ENCODE measurements at places on chromosomes 1 and 21. TPM values are rescaled to one million over a fixed set of nuclear protein-coding genes. Genes with fewer than 3 reads are reported as not detected.

- peak overlapping the region; percentile 69 for H3K4me3 ChIP-seq
- H3K4me1 ChIP-seq: peaks cover 30% of the 10 kb centered on the region
- H3K27me3 ChIP-seq: no peaks in the 10 kb centered on the region
- no peak for DNase-seq
- peaks cover 12% of the 10 kb centered on the region for H3K36me3 ChIP-seq
- H3K27ac ChIP-seq: peak overlapping the region; percentile 74
These were observed 876 bp downstream of the RAB29 start for GRCh38 chr1:205774198-205775014.

Gene PPIAL4G
- not detected for total RNA-seq

DNA sequence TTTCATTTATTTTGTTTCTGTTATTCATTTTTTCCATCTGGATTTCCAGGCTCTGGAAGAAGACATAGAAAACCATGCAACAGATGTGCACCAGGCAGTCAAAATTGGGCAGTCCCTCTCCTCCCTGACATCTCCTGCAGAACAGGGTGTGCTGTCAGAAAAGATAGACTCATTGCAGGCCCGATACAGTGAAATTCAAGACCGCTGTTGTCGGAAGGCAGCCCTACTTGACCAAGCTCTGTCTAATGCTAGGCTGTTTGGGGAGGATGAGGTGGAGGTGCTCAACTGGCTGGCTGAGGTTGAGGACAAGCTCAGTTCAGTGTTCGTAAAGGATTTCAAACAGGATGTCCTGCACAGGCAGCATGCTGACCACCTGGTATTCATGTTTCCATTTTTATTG is 63.5 kb upstream of the BMP8A start:
- no peak for DNase-seq
- no peak overlapping the region for H3K27ac ChIP-seq
- peaks cover 41% of the 10 kb centered on the region for H3K4me1 ChIP-seq
- H3K27me3 ChIP-seq: no peaks in the 10 kb centered on the region
- no peak overlapping the region for H3K4me3 ChIP-seq

GRCh38 chr1:91829293-91830153 is 56.4 kb downstream of the TGFBR3 start:
- peaks cover 75% of the 10 kb centered on the region for H3K4me1 ChIP-seq
- H3K36me3 ChIP-seq: no peaks in the 10 kb centered on the region
- peak overlapping the region; percentile 83 for H3K27ac ChIP-seq
- no peak overlapping the region for H3K4me3 ChIP-seq

DNA sequence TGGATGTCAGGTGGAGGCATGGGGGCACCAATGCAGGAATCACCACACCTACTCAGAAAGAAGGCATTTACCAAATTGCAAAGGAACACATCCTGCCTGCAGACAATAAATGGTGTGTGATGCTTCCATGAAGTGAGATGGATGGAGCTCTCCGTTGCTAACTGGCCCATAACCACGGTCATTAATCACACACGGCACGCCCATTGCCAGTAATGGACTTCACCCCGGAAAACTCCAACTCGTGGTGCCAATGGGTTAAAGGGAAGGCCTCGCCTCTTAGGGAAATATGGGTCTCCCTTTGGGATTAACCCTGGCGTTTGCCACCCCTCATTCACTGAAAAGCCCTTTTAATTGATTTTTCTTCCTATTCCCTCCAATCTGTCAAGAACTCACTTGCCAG is 443.1 kb upstream of the DAB1 start:
- H3K4me1 ChIP-seq: no peaks in the 10 kb centered on the region
- no peaks in the 10 kb centered on the region for H3K36me3 ChIP-seq
- H3K27me3 ChIP-seq: no peaks in the 10 kb centered on the region
- no peak overlapping the region for H3K4me3 ChIP-seq

DNA sequence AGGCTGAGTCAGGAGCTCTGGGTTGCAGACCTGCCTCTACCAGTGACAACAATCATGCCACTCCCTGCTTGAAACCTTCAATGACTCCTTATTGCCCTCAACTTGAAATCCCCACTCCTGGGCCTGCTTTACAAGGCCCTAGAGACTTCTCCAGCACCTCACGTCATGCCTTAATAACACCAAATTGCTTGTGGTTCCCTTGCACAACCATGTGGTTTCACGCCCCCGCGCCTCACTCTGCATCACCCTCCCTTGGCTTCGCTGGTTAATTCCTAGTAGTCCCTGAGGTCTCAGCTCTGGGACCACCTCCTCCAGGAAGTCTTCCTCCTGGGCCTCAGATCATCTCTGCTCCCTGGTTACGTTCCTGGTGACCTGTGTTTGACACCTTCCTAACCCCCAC is 33.0 kb downstream of the EPHA2 start:
- no peak overlapping the region for H3K27ac ChIP-seq
- peaks cover 31% of the 10 kb centered on the region for H3K36me3 ChIP-seq
- H3K4me3 ChIP-seq: no peak overlapping the region
- H3K4me1 ChIP-seq: peaks cover 6% of the 10 kb centered on the region
- no peaks in the 10 kb centered on the region for H3K27me3 ChIP-seq

DNA sequence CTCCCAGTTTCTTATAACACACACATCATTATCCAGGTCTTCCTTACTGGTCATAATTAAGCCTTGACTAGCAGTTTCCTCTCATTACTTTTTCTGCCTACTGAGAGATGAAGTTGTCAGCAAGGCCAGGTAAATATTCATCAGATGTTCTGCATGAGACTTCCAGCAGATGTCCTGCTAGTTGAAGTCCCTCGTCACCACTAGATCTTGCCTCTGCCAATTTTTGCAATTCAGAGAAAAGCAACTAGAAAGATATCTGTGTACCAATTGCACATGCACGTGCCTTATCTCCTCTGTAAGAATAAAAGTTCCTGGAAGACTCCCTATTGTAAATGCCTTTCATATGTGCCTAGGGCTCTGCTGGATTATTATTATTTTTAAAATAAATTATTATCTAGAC is 18.3 kb downstream of the ACKR1 start:
- no peaks in the 10 kb centered on the region for H3K4me1 ChIP-seq
- H3K36me3 ChIP-seq: no peaks in the 10 kb centered on the region
- H3K4me3 ChIP-seq: no peak overlapping the region
- no peaks in the 10 kb centered on the region for H3K27me3 ChIP-seq

Gene ADGRL2
- total RNA-seq: 89.7 TPM

Gene AMPD1
- not detected for total RNA-seq

DNA sequence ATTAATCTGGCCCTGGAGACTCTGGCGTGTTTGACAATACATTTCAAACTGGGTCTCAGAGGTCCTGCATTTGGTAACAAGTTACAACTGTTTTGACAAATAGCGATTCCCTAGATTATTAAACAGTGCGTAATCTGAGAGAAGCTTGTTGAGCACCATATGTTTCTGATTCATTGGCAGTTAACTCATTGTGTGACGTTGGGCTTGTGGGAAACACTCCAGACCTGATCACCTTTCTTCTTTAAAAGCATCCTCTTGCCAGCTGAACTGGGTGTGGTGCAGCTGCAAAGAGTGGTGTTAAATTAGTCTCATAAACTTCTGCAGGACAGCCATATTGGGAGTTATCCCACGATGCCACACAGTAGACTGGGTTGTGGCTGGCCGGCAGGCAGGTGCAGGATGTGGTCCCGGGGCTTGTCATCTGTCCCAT is 82.7 kb downstream of the CDC7 start:
- peak; percentile 77 for DNase-seq
- no peak overlapping the region for H3K4me3 ChIP-seq
- peaks cover 53% of the 10 kb centered on the region for H3K4me1 ChIP-seq
- no peaks in the 10 kb centered on the region for H3K36me3 ChIP-seq
- H3K27me3 ChIP-seq: no peaks in the 10 kb centered on the region
- H3K27ac ChIP-seq: peak overlapping the region; percentile 80

Gene LCE3D
- total RNA-seq: not detected

Gene MYBPH
- not detected for total RNA-seq

DNA sequence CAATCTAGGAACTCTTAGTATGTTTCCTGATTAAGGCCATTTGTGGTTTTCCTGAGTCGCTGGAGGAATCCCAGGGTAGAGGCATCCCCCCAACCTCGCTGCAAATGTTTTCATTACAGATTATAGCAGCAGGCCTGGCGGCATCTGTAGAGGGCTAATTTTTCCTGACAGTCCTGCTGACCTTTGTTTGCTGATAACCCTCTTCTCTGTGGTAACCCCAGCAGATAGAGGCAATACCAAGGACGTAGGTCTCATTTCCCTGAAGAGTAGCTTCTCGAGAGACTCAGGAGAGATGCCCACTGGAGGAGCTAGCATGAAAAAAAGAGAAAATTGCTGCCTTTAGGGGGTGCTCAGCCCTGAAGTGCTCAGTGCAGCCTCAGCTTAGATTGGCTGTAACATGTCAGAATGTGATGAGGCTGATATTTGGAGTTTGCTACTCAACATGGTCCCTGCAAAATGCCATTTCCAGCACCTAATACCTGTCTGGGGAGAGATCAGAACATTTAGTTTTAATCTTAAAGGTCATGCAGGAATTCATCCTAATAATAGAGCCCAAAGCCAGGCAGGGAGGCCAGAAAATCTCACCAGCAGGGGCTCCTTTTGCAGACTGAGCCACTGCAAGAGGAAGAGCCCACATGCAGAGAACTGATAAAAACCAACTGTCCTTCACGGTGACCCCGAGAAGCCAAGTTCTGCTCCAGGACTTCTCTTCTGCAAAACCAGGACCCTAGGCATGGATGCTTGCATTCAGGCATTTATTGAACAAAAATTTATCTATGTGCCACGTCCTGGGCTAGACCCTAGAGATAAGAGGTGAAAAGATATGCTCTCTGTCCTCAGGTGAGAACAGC is 184.5 kb downstream of the KAZN start:
- H3K27ac ChIP-seq: no peak overlapping the region
- H3K4me3 ChIP-seq: no peak overlapping the region
- H3K27me3 ChIP-seq: no peaks in the 10 kb centered on the region
- no peak for DNase-seq

GRCh38 chr1:236051242-236051791 is 13.6 kb downstream of the NID1 start:
- no peak for DNase-seq
- H3K27ac ChIP-seq: peak overlapping the region; percentile 50
- H3K27me3 ChIP-seq: no peaks in the 10 kb centered on the region
- peak overlapping the region; percentile 34 for H3K4me3 ChIP-seq
- H3K4me1 ChIP-seq: peaks cover 42% of the 10 kb centered on the region
